ENCODE measurements at places on chromosomes 2 and 18.

GRCh38 chr2:1601471-1602277 lies 142.6 kb downstream of the PXDN start:
- no peak for DNase-seq

- DNase-seq: no peak
These were observed 26.2 kb downstream of the INPP4A start for GRCh38 chr2:98470851-98471255.

- DNase-seq: no peak
These were observed 49.0 kb downstream of the CDK15 start for GRCh38 chr2:201855356-201855755.

DNA sequence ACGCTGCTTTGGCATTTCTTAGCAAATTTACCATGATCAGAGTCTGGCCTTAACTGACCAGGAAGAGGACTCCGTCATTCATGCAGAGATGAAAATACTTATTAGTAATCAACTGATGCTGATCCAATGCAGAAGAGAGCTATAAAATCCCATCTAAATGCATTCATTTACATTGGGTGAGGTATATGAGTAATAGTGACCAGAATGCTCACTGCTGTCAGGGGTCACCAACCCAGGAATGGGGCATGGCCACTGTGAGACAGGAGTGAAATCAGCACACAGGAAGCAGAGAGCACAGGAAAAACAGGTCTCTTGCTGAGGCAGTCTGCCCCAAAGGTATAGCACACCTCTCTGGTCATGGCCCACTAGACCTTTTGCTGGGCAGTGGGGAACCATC lies 68.1 kb upstream of the TMEM247 start:
- DNase-seq: no peak

DNA sequence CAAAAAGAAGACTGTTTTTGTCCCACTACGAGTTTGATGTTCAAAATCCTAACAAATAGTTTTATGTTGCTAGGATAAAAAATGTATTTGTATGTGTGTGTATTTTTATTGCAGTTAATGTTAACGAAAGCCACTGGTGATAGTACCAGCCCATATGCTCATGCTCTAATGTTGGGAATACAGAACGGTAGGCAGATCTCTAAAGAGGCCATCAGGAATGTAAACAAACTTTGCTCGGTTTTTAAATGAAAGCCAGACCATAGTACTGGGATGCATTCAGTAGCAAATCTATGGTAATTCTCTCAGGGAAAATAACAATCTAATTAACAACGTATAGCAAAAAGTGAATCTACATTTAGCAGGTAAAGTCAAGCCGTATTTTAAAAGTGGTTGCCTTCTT lies 208.1 kb downstream of the NEDD4L start:
- DNase-seq: no peak

GRCh38 chr2:108616318-108616717 lies 82.0 kb downstream of the LIMS1 start:
- DNase-seq: no peak

GRCh38 chr18:51433296-51433695 lies 235.8 kb upstream of the MEX3C start:
- DNase-seq: no peak

- peak; percentile 37 for DNase-seq
These were observed 134.8 kb upstream of the THUMPD2 start for GRCh38 chr2:39913648-39914461.

DNA sequence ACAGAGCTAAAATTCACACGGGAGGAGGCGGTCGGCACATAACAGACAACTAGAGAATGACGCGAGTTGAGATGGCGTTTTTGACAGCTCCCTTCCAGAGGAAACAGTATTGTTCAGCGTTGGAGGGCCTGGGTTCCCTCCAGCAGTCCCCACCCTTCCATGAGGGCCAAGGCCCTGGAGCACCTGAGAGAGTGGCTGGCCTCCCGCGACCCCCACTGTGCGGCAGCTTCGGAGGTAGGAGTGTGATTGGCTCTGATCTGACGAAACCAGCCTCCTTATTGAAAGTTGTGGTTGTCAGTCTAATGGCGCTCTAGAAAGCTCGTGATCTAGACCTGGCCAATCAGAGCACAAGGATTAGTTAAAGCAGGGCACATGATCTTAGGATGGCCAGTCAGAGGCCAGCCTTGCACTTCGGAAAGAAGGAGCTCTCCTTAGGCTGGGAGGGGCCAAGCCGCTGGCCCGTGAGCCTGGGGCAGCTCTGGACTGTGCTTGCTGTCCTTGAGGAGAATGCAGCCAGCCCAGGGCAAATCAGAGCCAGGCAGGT lies 104.5 kb upstream of the CELF4 start:
- DNase-seq: no peak

- DNase-seq: no peak
These were observed 309.7 kb downstream of the PLCL1 start for GRCh38 chr2:198114064-198114463.

DNA sequence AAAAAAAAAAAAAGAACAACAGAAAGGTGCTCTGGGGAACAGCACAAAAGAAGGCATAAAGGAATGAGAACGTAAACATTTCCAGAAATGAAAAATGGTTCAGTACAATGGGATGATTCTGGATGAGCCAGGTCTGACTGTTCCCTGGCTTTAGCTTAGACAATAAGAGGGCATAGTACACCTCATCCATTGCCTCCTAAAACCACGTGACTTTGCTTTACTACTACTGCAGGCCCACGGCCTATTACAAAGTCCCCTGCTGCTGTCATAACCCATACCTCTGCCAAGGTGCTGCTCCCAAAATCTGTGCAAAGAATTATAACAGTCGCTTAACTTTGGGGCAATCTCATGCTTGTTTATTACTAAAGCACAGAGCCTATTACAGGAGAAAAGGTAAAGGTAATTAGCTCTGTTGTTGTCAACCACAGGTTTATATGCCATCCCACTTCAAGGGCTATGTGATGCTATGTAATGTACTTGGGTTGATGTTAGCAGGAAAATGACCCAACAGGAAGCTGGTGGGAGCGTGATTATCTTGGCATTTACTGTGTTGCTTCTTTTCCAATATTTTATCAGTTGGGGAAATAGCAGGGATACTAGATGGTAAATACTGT lies 26.8 kb downstream of the STK17B start:
- no peak for DNase-seq

GRCh38 chr2:189412330-189412953 lies 28.8 kb upstream of the WDR75 start:
- DNase-seq: peak; percentile 32

GRCh38 chr18:59649591-59649990 lies 47.6 kb downstream of the CCBE1 start:
- no peak for DNase-seq

- no peak for DNase-seq
These were observed 94.9 kb downstream of the MBD2 start for GRCh38 chr18:54129448-54130067.

GRCh38 chr2:54639609-54640008 lies 83.9 kb upstream of the EML6 start:
- DNase-seq: no peak

GRCh38 chr18:36186461-36187192 lies 670 bp upstream of the MOCOS start:
- no peak for DNase-seq

GRCh38 chr2:187939180-187939579 lies 352.5 kb upstream of the GULP1 start:
- DNase-seq: peak; percentile 26

- DNase-seq: no peak
These were observed 124.7 kb downstream of the GULP1 start for GRCh38 chr2:188416367-188416766.

GRCh38 chr2:86281066-86281700 lies 56.2 kb downstream of the REEP1 start:
- DNase-seq: no peak

- no peak for DNase-seq
These were observed 589.8 kb downstream of the PLCL1 start for GRCh38 chr2:198394208-198394607.

- DNase-seq: no peak
These were observed 648.9 kb upstream of the VRK2 start for GRCh38 chr2:57397550-57398360.

DNA sequence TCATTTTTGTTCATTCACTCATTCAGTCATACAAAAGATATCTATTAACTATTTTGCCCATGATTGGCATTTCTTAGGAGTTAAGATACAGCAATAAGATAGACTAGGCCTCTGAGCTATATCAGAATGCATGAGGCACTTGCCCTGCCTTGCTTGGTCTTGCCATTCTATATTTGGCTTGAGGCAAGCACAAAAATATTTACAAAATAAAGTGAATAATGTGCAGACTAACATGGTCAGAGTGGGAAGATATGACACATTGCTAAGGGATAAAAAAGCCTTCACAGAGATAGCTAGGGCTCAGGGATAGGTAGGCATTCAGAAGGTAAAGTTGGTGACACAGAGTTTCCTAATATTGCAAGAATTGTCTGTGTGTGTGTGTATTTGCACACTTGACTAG lies 75.0 kb upstream of the MMADHC start:
- no peak for DNase-seq

DNA sequence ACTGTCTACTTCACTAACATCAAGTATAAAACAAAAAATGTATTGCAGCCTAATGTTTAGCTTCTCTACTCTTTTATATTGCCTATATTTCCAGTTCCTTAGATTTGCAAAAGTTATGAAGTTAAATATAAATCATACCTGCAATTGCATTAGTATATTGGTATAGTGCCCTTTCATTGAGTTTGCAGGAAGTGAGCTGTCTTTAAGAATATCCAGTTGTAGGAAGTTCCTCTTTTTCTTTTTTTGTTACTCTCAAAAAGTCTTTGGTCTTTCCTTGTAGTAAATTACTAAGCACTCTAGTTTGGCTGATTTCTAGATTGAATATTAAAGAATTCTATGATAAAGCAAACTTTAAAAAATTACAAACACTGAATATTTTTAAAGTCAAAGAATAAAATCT lies 71.3 kb upstream of the FN1 start:
- DNase-seq: no peak

- DNase-seq: no peak
These were observed 126.9 kb upstream of the TRIB2 start for GRCh38 chr2:12589802-12590320.

DNA sequence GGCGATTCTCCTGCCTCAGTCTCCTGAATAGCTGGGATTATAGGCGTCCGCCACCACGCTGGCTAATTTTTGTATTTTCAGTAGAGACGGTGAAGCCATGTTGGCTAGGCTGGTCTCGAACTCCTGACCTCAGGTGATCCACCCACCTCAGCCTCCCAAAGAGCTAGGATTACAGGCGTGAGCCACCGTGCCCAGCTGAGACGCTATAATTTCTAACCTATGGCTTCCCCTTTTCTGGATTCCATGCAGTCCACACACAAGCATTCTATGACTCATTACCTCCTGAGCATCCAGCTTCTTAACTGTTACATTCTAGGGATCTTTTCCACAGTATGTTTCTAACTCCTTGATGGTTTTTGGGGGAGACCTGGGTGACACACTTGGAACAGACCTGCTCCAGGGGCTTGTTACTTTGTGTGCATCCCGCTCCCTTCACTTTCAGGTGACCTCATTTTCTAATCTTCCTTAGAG lies 11.8 kb upstream of the KCMF1 start:
- no peak for DNase-seq

- no peak for DNase-seq
These were observed 41.4 kb upstream of the NABP1 start for GRCh38 chr2:191636586-191636985.

DNA sequence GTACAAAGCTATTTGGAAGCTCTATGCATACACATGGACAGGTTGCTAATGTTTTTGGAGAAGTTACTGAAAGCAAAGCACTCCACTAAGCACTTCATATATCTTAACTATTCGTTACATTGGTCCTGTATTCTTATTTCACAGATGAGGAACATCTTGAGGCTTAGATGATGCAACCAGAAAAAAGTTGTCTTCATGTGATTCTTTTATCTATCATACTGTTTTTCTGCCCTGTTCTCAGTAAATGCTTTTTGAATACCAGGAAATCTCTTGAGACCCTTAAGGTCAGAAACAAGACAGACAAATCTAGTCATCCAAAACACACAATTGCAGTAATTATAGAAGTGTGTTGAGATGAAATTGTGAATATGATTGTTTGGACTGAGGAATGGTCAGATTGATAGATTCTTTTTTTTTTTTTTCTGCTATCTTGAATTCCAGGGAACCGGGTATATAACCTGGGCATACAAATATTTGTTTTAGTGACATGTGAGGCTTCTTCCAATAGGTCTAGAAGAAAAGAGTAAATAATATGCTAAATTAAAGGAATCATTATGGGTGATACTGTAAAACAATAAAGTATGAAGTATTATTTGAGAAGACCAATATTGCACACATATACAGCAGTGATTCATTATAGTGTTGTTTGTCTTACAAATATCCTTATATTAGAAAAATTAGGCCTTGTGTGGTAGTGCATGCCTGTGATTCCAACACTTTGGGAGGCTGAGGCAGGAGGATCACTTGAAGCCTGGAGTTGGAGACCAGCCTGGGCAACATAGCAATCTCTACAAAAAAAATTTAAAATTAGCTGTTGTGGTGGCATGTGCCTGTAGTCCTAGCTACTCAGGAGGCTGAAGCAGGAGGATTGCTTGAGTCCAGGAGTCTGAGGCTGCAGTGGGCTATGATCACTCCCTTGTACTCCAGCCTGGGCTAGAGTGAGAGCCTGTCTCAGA lies 33.7 kb downstream of the EHBP1 start:
- no peak for DNase-seq

DNA sequence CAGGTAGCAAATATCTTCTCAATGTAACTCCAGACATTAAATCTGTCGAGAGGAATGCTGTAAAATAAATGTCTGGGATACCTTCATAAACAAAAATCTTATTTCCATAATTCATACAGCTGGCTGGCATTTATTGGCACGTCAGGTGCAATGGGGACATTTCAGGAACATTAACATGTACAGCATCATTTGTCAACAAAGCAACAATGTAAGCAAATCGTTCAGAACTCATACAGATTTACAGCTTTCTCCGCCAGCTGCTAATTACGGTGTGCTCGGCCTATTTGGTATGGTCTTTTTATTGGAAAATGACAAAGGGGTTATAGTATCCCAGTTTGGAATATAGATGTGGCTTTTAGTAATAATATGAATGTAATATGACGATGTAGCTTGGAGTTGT lies 464.9 kb downstream of the ARHGAP15 start:
- no peak for DNase-seq

DNA sequence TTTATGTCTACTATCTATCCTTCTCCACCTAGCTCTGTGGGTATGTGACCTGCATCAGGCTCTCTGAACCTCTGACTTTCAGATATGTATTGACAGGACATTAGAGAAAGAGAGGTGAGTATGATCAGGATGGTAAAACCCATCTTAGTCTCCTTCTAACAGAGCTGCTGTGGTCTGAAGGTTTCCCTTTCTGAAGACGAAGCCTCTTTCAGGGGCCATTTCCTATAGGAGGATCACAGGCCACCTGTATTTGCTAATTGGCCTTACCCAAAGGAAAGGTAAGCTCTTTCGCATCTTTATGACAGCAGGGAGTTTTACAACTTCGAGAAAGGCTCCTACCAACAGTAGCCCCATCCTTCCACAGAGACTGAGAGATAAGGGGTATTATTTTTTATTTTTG lies 442.9 kb downstream of the KCNJ3 start:
- DNase-seq: no peak
